ENCODE measurements at places on chromosomes 16 and 17. TPM values are rescaled to one million over a fixed set of nuclear protein-coding genes. Genes with fewer than 3 reads are reported as not detected.

DNA sequence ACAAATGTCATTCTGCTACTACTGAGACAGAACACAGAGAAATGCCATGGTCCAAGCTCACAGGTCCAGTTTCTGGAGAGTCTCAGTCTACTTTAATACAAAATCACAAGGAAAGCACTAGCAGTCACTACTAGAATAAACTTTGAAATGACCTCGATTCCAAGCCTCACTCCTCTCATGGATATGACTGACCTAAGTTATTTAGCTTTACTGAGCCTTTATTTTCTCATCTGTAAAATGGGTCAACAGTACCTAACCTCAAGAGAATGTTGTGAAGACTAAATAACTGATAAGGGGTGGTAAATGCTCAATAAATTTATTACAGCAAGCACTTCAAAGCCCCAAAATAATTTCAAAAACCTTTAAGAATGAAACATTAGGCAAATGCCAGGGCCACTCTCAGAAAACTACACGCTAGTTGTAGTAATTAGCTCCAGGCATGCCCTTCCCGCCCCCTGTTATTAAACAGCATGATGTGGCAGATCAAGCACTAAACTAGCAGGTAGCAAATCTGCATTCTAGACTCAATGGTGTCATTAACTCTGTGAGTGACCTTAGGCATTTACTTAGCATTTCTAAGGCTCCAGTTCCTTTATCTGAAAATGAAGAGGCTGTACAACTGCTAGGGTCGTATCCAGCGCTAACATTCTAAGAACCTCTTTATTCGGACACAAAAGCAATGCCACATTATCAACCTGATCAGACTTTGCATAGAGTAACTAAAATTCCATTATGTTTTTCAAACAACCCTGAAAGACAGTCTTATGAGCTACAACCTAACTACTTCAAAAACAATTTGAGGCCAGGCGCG lies 8.4 kb downstream of the GSPT1 start:
- DNase-seq = no peak

GRCh38 chr16:10870808-10871156 lies 6.2 kb upstream of the CIITA start:
- no peak for DNase-seq

DNA sequence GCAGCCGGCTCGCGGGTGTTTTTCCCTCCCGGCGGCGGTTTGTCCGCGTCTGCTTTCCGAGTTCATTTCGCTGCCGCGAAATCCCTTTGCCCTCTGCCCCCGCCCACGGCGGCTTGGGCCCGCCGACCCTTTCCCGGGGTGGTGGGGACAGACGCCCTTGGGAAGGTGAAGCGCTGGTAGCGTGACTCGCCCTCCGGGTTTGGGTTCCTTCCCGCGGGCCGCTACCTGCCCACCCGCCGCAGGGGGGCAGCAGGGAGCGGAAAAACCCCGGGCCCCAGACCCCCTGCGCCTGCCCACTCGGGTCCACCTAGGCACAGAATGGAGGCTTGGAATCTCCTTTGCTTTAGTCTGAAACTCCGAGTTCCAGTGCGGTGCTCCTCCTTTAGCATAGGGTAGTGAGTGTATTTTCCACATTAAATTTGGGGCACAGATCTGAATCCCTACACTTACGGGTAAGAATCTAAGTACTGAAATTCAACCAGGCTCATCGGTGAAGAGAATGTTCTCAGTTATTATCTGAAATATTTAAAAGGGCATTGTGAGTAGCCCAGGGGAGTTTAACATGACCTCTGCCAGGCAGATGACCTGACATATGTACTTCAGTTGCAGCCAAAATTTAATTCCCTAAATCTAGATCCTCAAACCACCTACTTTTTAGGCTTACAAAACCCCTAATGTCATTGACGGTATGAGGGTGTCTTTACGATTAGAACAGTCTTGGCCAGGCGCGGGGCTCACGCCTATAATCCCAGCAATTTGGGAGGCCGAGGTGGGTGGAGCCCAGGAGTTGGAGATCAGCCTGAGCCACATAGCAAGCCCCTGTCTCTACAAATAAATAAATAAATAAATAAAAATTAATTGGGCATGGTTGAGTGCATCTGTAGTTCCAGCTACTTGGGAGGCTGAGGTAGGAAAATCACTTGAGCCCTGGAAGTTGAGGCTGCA lies 1.0 kb downstream of the NME2 start:
- DNase-seq = peak; percentile 80

DNA sequence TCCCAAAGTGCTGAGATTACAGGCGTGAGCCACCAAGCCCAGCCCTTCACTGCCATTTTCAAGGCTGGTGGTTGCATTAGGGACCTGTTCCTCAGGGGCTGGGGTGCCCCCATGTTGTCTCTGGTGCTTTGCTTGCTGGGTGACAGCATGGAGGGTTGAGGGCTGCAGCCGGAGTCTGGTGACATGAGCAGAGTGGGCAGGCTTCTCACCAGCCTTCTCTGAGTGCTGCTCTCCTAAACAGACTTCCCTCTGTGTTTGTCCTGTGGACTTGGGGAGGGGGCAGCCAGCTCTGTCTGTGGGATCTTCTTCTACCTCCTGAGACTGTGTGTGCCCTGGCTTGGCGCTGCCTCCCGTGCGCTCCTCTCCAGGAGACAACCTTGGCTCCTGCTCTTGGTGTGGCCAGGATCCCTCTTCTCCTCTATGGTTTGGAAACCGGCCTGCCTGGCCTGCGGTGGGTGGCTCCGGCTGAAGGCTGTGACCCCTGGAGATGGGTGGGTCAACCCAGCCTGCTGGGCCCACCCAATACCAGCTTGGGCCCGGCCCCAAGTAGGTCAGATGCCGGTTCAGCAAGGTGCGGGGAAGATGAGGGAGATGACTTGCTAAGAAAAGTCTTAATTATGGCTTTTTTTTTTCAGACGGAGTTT lies 72.1 kb downstream of the PDPK1 start:
- no peak for DNase-seq

DNA sequence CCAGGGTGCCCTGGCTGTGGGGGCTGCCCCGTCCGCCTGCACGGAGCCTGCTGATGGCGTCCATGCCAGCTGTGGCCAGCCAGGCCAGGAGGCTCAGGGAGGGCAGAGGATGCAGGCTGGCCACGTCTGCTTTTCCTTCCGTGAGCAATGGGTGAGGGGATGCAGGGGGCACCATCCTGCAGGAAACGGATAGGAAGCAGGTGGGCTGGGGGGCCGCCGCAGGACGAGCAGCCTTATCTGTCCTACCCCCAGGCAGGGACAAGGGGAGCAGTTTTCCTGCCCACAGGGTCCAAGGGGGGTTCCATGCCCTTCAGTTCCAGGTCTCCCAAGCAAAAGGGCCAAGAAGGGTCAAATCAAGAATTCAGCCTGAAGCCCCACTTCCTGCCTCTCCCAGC lies 6.8 kb downstream of the DUS1L start:
- DNase-seq = no peak

DNA sequence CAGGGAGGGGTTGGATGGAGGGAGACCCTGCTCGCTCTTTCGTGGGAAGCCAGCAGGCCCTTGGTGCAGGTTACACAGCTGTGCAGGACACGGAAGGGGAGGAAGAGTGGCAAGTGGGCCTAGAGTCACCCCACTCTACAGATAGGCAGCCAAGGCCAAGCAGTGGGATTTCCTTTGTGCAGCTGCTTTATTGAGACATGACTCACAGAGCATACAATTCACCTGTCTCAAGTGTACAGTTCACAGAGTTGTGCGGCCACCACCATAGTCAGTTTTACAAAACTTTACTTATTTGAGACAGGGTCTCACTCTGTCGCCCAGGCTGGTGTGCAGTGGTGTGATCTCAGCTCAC lies 91.2 kb upstream of the CIBAR2 start:
- no peak for DNase-seq

DNA sequence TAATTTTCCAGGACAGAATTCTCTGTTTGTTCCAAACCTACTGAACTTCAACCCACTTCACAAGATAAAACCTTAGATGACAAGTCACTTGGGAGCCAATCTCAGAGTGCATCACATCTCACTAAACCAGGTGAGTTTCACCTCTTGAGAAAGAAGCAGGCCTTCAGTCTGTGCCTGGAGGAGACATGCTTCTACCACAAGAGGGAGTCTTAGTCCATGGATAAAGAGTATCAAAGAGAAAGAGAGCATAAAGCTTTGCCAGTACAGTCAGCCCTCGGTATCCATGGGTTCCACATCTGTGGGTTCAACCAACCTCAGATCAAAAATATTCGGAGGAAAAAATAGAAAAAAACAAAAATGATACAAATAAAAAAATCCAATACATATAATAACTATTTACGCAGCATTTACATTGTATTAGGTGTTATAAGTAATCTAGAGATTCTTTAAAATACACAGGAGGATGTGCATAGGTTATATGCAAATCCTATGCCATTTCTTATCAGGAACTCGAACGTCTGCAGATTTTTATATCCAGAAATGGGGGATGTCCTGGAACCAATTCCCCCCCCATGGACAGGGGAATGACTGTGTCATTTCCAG lies 37.7 kb downstream of the DUSP14 start:
- DNase-seq = no peak

DNA sequence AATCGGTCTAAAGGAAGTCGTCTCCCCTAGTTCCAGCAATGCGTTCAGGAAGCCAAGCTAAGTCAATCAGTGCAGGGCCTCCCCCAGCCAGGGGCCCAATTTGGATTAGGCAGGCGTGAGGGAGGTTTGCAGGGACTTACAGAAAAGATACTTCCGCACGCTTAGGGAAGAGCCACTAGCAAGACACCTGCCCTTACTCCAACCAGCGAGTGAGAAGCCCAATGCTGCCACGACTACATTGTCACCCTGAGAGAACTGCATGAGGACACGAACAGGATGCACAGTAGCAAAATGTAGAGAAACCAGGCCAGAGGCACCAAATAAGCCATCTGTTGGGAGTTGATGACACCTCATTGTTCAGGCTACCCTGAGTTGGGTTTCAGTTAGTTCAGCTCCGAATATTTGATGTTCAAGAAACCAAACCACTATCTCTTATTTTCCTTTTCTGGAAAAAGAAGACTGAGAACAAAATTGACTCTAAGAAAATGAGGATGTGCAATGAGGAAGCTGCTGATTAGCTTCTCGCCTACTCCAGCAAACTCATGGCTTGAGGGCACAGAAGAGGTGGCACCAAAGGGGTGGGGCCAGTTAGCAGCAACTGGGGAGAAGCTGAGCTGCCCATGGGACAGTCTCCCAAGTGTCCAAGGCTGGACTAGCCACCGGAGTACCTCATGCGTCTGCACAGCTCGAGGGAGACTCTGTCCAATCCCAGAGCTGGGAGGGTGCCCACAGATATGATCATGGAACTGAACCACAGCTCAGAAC lies 29.3 kb downstream of the TK2 start:
- DNase-seq = no peak

- DNase-seq = no peak
Measured at GRCh38 chr16:52470585-52470984, 76.4 kb downstream of the TOX3 start.

DNA sequence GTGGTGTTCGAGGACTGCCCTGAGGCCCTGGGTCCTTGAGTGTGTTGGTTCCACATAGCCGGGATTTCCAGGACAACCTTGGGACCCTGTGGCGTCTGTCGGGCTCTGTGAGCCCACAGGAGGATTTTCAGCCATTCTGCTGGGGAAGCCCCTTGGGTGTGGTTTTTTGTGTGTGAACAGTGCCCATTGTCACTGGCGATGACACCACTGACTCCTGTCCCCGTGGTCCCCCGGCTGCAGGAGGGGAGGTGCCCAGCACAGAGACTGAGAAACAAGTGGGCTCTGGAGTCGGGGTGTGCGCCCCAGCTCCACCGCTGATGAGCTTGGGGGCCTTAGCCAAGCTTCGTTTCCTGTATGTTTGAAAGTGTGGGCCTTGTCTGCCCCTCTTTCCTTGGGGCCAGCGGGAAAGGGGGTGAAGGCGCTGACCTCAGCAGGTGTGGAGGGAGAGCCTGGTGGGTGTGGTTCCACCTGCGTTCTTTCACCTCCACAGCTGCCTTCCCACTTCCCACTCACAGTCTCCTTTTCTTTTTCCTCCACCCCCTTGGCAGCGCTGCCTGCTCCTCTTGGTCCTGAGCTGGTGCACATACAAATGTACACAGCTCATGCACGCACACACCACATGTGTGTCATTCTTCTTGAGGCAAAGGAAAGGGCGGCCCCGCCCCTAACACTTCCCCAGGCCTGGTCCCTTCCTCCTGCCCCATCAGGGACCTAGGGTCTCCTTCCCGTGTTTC lies 16.1 kb downstream of the MGRN1 start:
- DNase-seq = no peak

DNA sequence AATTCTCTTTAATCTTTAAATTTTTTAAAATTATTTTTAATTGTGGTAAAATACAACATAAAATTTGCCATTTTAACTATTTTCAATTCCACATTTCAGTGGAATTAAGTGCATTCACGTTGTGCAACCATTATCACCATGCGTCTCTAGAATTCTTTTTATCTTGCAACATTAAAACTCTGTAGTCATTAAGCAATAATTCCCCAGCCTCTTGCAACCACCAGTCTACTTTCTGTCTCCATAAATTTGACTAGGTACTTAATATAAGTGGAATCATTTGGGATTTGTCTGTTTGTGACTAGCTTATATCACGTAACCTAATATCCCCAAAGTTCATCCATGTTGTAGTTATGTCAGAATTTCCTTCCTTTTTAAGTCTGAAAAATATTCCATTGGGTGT lies 79.1 kb downstream of the TAOK1 start:
- DNase-seq = no peak

GRCh38 chr17:49515196-49515770 lies 20.2 kb downstream of the NGFR start:
- DNase-seq = no peak

- DNase-seq = no peak
Measured at GRCh38 chr16:75922250-75922649, 196.0 kb upstream of the CPHXL start.

DNA sequence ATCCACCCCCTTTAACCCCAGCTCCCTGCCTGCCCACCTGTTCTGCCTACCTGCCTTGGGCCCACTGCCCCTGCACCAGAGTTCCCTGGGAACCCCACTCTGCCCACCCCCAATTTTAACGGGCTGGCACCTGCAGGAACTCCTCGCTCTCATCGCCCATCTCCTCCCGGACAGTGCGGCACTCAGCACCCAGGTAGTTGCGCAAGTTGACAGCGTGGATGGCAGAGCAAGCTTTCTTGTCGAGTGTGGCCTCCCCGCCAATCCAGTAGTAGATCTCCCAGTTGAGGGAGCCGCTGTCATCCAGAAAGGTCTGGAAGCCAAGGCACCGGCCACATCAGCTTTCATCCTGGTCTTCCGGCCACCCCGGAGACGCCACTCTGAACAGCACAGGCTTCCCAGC lies 7.8 kb downstream of the FLII start:
- no peak for DNase-seq

KCNH4 gene
- not detected for total RNA-seq

RAB26 gene
- 9.9 TPM for total RNA-seq

CIBAR2 gene
- total RNA-seq = 4.9 TPM

ITGAD gene
- not detected for total RNA-seq

Measured in type B pancreatic cell (in vitro differentiated cells).